Cardiac muscle cell (in vitro differentiated cells and primary cell): ENCODE measurements at places on chromosomes 3 and 15. TPM values are rescaled to one million over a fixed set of nuclear protein-coding genes. Genes with fewer than 3 reads are reported as not detected.

GRCh38 chr15:99122831-99123712 lies 18.2 kb downstream of the SYNM start:
- H3K27ac ChIP-seq = peak overlapping the region; percentile 98
- peaks cover 27% of the 10 kb centered on the region for H3K4me1 ChIP-seq
- DNase-seq = no peak
- H3K36me3 ChIP-seq = no peaks in the 10 kb centered on the region
- H3K27me3 ChIP-seq = no peaks in the 10 kb centered on the region
- H3K4me3 ChIP-seq = no peak overlapping the region

Gene PPP1R14D
- polyA plus RNA-seq = not detected in 2 replicates

- H3K27me3 ChIP-seq = no peaks in the 10 kb centered on the region
- H3K27ac ChIP-seq = no peak overlapping the region
- peaks cover 30% of the 10 kb centered on the region for H3K36me3 ChIP-seq
- peaks cover 36% of the 10 kb centered on the region for H3K4me1 ChIP-seq
- DNase-seq = no peak
Measured at GRCh38 chr15:55681631-55682030, 61.3 kb downstream of the PRTG start.

Gene SSUH2
- polyA plus RNA-seq = not detected in 2 replicates

Gene CADPS
- polyA plus RNA-seq = 49.2 and 53.9 TPM in 2 replicates

Gene CAPN3
- 47.0 and 79.7 TPM in 2 replicates for polyA plus RNA-seq

GRCh38 chr3:191958980-191959671 lies 498.2 kb downstream of the PYDC2 start:
- H3K4me1 ChIP-seq = peaks cover 4% of the 10 kb centered on the region
- H3K4me3 ChIP-seq = no peak overlapping the region
- no peaks in the 10 kb centered on the region for H3K36me3 ChIP-seq
- no peak for DNase-seq

Gene UBAP1L
- polyA plus RNA-seq = 1.6 and 2.7 TPM in 2 replicates
